Fibroblast of villous mesenchyme (primary cell): ENCODE measurements at places on chromosomes 5 and 9. TPM values are rescaled to one million over a fixed set of nuclear protein-coding genes. Genes with fewer than 3 reads are reported as not detected.

GRCh38 chr9:92510747-92511146, 25.0 kb downstream of the ECM2 start:
- no peak for DNase-seq

DNA sequence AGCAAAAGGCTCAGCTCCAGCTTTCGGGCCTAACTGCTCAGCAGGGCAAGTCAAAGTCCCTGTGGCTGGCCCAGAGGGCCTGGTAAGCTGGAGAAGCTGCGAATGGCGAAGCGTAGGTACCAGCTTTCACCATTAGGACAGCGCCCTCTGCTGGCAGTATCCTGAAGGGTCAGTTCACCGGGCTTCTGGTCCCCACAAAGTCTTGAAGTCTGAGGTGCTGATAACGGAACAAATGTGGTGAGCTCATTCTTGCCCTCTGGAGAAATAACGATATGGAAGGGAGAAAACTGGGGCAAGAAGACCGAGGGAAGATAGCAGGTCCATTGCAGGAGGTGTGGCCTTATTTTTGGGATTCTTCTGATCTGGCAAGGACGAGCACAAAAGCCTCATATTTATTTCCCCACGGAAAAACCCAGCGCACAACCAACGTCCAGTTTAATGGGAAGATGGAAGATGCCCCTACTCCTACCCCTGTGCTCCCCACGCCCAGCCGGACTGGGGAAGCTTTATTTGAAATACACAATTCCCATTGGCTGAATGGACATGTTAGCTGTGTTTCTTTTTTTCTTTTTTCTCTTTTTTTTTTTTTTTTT, 7.2 kb downstream of the SOWAHA start:
- peak; percentile 91 for DNase-seq

DNA sequence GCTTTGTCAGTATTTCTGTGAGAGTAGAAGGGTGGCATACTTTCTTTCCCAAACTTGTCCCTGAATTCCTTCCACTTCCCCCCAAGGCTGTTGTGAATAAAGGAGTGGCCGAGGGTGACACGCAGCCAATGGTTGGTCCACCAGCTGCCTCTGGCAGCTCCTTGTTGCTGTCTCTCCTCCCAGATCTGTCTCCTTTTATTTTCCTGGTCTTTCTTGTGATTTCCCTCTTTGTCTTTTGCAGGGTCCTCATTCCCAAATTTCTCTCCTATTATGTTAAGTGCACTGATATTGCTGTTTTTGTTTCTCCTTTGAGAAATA, 137.5 kb upstream of the HMHB1 start:
- DNase-seq, result no peak

DNA sequence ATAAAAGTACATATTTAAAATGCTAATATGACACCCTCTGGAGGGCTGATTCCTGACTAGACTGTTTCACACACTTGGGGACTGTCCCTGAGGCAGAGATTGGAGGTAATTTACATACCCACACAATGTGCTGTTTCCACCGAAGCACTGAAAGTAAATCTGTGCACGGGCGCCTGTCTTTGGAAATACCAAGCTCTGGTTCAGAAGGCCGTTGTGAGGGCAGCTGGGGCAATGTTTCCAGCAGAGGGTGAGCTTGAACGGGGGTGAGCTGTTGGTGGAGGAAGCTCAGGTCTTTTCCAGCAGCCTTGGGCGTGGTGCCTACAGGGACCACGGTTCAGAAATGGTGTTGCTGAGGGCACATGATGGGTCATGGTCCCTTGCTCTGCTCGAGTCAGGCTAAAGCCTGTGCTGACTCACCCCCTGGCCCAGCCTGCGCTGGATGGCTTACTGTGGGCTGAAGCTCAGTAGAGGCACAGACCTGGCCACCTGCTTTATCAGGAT, 25.8 kb upstream of the HMCN2 start:
- no peak for DNase-seq

GRCh38 chr5:33848554-33848953, 43.2 kb downstream of the ADAMTS12 start:
- DNase-seq, result no peak

MAMDC2 gene
- 11.0 and 22.9 TPM in 2 replicates for total RNA-seq

DNA sequence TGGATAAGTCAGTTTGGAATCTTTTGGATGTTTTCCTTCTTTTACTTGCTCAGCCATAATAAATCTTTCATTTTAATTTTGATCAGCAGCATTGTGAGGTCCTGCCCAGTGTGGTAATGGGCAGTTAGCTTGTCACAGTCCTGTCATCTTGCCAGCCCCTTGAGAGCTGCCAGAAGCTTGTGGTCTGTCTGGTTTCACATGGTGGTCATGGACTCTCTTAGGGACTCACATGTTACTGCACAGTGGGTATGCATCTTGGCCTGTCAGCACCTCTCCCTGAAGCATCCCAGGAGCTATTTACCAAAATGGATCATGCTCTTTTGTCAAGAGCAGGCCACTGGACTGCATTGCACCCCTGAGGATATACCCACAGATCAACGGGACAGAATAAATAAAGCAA, 60.3 kb downstream of the DAPK1 start:
- peak; percentile 44 for DNase-seq

DNA sequence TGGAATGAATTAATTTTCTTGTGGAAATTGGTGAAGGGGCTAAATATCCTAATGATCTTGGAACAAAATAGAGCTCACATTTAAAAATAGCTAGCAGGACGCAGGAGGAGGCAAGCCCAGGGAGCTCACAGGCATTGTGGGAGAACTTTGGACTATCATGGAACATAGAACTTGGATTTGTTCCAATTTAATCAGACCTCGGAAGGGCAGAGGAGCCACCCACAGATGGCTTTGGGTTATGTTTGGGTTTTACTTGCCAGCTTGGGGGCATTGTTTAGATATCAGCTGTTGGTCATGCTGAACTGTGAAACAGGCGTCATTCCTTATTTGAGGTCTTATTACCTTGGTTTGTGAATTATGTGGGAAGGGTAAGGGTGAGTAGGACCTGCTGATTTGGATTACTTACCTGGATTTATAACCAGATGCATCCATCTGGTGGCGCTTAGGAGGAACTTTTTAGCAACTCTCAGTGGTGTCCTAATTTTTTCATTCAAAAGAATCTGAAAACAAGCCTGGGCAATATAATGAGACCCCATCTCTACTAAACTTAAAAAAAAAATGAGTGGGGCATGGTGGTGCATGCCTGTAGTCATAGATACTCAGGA, 14.1 kb upstream of the PTGR1 start:
- DNase-seq, result no peak

- peak; percentile 95 for DNase-seq
Observed at GRCh38 chr9:72524820-72525540, 3.6 kb downstream of the TMC1 start.

GRCh38 chr5:116415989-116416388, 158.6 kb downstream of the SEMA6A start:
- DNase-seq, result no peak

ALDH1B1 gene
- total RNA-seq, result 66.0 and 74.3 TPM in 2 replicates

DNA sequence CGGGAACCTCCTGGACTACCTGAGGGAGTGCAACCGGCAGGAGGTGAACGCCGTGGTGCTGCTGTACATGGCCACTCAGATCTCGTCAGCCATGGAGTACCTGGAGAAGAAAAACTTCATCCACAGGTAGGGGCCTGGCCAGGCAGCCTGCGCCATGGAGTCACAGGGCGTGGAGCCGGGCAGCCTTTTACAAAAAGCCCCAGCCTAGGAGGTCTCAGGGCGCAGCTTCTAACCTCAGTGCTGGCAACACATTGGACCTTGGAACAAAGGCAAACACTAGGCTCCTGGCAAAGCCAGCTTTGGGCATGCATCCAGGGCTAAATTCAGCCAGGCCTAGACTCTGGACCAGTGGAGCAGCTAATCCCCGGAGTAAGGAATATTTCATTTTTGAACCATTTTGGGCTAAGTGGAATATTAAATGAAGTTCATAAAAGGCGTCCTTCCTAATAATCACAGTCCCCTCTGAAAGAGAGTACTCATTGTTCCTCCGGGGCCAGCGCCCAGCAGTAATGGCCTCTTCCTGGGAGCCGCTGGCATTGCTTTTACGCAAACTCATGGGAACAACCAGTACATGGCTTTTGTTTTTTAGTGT, 23.6 kb downstream of the QRFP start:
- DNase-seq, result no peak

PLAC8L1 gene
- not detected in 2 replicates for total RNA-seq

DNA sequence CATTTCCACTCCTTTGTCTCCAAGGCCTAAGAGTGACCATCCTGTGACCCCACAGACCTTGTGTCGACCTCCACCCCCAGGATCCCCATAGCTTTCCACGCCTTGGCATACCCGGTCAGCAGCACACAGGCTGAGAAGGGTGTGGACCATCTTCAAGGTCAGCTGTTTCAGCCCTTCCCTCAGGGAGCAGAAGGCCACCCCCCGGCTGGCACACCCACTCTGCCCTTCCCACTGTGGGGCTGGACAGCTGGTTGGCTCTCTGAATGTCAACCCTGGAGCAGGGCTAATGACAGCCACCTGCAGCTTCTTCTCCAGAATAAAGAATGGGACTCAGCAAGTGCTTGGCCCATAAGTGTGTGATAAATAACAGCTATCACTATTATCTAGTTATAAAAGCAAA, 93.1 kb downstream of the OLFM1 start:
- no peak for DNase-seq

- no peak for DNase-seq
Observed at GRCh38 chr9:137953683-137954438, 76.3 kb downstream of the CACNA1B start.

KIF2A gene
- 58.3 and 69.1 TPM in 2 replicates for total RNA-seq

GRCh38 chr5:22842574-22842973, 10.6 kb downstream of the CDH12 start:
- DNase-seq, result peak; percentile 0

- peak; percentile 14 for DNase-seq
Observed at GRCh38 chr5:166648736-166649135, 1642.7 kb upstream of the WWC1 start.

GRCh38 chr5:178318893-178319292, 86.3 kb upstream of the PHYKPL start:
- no peak for DNase-seq

- no peak for DNase-seq
Observed at GRCh38 chr5:15267966-15268365, 232.0 kb upstream of the FBXL7 start.

- DNase-seq, result no peak
Observed at GRCh38 chr9:69637193-69637816, 34.9 kb downstream of the APBA1 start.
